Stimulated activated CD4-positive, alpha-beta T cell treated with anti-CD3 and anti-CD28 coated beads, Interleukin-15, amount 100 ng/mL, for 24 hours (primary cell): ENCODE measurements at places on chromosomes 6 and 20.

GRCh38 chr20:50195524-50196120 is 5.0 kb downstream of the CEBPB start:
- DNase-seq: no peak

GRCh38 chr20:38838326-38838725 is 32.8 kb downstream of the PPP1R16B start:
- no peak for DNase-seq

DNA sequence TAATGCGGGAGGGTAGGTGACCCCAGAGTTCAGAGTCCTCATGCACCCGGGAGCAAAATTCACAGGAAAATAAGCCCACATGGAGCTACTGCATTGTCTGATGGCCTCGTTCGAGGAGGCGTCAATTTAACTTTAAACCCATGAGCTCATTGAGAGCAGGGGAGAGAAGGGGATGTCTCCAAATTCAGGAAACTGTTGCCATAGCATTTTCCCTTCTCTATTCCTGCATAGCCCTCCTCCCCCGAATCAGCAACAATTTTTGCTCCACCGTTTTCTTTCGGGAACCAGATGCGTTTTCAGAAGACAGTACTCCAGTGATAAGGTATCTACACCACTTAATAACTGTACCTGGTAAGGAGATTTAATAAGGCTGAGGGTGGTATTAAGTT is 324 bp upstream of the LAMP5 start:
- no peak for DNase-seq

DNA sequence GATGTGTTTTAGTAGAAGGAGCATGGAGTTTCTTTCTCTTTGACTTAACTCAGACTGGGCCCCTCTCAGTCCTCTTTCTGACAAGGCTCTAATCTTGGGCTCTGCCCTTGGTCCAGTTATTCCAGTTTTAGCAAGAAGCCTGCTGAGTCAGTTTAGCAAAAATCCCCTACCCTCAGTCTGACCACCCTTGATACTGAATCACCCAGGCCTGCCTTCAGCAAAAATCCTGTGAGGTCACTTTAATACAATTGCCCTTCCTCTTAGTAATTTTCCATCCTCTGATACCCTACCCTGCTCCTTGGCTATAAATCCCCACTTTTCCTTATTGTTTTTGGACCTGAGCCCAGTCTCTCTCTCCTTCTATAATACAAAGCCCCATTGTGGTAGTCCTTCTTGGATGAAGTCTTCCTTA is 326.7 kb upstream of the NOX3 start:
- DNase-seq: no peak

DNA sequence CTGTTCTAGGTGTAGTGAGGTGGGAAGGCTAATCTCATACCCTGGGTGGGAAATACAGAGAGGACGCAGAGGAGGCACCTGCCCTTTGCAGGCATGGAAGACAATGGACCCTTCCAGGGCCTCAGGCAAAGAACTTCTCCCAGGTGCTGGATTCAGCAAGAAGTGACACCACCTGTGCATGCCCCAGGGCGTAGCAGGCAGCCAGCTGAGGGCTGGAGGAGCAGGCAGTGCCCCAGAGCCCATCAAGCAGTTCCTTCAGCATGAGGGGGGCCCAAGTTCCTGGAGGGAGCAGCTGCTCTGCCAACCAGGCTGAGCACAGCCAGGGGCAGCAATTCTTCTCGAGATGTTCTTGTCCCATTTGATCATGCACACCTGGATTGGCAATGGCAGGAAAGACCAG is 170.3 kb upstream of the PDE10A start:
- DNase-seq: no peak

DNA sequence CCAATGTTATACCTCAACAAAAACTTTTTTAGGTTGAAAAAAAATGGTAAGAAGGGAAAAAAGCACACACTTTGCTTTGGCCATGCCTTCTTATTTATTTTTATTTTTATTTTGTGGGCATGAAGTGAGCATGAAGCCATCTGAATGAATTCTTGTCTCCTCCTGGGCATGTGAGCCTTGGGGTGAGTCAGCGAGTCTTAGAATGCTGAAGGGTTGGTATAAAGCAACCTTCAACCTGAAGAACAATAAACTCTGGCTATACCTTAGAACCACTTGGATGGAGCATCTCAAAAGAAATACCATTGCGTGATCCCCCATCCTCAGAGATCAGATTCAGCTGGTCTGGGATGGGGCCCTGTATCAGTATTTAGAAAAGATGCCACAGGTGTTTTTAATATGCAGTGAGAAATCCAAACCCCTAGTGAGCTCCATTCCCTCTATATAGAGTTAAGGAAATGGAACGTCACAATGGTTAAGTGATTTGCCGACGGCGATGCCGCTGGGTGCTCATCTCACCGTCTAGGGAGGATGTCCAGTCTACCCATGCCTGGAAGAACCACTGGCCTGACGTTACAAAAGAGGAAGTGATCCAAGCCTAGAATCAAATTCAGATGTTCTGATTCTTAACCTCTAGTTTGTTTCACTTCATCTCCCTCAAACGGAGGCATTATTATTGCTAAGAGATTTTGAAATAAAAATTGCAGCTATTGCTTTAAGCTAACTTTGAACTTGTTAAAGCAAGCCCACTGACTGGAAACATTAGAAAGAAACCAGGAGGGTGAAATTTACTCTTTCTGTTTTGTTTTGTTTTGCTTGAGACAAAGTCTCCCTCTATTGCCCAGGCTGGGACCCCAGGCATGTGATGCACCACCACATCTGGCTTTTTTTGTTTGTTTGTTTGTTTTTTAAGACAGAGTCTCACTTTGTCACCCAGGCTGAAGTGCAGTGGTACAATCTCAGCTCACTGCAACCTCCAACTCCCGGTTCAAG is 67.1 kb downstream of the EDN1 start:
- no peak for DNase-seq

- DNase-seq: no peak
Observed at GRCh38 chr6:70309243-70309642, 6.4 kb upstream of the COL9A1 start.

DNA sequence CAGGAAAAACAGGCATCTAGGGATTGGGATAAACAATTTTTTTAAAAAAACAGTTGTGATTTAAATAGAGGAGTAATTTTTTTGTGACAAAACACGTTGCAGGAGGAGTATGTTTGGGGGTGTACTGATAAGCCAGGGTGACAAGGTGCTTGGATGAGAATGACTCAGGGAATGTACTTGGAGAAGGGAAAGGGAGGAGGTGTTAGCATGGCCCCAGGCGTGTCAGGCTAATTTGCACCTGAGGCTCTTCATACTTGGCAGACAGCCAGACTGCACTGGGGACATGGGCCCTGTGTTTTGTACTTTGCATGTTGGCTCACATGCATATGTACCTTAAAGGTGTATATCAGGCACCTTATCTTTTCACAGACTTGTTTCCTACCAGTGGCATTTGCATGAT is 22.8 kb downstream of the PANK2 start:
- no peak for DNase-seq
